ENCODE measurements at places on chromosomes 6 and 20.

GRCh38 chr20:24097506-24098245, 109.1 kb upstream of the GGTLC1 start:
- DNase-seq: no peak

DNA sequence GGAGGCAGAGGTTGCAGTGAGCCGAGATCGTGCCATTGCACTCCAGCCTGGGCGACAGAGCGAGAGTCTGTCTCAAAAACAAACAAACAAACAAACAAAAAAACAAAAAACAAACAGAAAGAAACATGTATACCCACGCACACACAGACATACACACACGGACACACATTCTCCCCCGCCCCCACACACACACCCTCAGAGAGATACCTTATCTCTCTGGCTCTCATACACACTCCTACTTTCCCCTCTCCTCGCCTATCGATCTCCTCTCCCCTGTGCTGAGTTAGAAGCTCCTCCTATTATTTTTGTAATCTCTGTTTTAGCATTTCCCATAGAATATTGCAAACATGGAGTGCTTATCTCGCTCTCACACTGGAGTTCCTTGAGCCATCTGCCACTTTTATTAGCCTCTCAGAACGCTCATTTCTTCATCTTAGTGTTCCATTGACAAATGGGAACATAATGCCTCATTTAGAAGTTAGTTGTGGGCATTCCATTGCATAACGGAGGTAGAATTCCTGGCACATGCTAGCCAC, 144.2 kb upstream of the CITED2 start:
- DNase-seq: no peak

DNA sequence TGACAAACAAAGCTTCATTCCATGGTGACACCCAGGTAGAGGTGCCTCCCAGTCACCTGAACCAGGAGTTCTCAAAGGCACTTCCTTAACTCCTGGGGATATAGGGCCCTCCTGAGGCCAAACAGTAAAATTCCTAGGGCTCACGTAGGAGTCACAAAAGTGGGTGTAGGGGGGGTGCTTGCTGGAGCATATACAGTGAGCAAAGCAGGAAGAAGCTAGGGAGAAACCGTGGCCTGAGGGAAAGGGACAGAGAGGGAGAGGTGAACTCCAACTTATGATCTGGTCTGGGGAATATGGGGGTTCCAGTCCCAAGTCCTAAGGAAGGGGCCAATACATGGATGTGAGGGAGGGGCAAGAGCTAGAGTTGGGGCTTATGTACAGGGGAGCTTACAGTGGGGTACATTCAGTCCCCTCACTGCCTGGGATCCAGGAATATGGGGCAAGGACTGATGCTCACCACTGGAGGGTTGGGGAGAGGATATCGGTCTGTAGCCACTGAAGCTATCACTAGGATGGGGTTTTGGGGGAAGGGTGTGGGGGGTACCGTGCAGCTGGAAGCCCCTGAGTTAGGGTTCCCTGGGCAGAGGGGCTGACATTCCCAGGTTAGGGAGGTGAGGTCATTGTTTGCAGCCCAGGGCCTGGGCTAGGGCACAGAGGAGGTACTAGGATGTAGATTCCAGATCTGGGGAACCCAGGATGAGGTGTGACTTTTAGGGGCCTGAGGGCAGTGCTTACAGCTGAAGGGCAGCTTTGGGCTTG, 950 bp downstream of the PEDS1 start:
- no peak for DNase-seq

- no peak for DNase-seq
Observed at GRCh38 chr20:16601047-16601446, 27.8 kb upstream of the KIF16B start.

DNA sequence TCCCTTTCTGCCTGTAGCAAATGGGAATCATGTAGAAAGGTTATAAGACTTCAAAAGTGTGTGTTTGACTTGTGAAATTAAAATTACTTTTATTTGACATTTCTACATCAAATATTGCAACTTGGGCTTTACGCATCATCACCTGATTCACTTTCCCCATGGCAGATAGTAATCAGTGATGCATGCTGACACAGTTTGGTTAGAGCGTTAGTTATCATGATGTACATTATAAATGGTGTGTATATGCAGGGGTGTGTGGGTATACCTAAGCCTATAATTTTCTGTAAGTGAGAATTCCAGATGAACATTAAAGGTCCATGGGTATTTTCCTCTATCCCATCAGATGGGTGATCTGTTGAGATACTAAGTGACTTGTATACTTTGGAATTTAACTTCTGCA, 141.5 kb downstream of the KLHL32 start:
- DNase-seq: no peak

- DNase-seq: no peak
Observed at GRCh38 chr6:166010136-166010960, 157.3 kb downstream of the TBXT start.

DNA sequence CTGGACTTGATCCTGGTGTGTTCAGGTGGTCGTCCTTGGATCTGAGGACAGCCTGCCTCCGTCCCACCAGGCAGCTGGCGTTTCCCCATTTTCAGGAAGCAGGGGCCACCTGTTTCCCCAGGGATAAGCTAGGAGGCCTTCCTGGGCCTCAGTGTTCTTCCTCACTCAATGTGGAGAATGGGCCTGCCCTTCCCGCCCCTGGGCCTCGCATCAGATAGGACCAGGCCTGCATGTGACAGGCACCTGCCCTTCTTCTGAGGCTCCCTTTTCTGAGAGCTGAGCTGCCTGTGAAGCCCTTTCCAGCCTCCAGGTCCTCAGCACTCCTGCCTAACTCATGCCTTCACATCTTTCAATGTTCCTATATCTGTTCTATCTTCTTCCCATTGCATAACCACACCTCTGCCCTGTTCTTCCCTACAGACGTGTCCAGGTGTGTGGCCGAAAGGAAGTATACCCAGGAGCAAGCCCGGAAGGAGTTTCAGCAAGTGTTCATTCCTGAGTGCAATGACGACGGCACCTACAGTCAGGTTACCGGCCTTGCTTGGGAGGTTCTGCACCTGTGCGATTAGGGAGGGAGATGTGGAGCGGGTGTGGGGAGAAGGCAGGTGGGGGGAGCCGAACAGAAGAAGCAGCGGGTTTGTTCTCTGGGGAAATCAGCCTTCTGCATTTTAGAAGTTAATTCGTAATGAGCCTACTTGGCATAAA, 85.1 kb downstream of the SMOC2 start:
- DNase-seq: no peak

DNA sequence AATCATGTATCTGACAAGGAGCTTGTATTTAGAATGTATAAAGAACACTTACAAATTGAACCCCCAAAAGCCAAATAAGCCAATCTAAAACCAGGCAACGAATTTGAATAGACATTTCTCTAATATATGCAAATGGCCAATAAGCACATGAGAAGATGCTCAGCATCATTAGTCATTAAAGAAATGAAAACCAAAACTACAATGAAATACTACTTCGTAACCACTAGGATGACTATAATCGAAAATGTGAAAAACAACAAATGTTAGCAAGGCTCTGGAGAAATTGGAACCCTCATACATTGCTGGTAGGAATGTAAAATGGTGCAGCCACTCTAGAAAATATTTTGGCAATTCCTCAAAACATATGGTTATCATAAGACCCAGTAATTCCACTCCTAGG, 105.8 kb upstream of the TOP1 start:
- DNase-seq: no peak

DNA sequence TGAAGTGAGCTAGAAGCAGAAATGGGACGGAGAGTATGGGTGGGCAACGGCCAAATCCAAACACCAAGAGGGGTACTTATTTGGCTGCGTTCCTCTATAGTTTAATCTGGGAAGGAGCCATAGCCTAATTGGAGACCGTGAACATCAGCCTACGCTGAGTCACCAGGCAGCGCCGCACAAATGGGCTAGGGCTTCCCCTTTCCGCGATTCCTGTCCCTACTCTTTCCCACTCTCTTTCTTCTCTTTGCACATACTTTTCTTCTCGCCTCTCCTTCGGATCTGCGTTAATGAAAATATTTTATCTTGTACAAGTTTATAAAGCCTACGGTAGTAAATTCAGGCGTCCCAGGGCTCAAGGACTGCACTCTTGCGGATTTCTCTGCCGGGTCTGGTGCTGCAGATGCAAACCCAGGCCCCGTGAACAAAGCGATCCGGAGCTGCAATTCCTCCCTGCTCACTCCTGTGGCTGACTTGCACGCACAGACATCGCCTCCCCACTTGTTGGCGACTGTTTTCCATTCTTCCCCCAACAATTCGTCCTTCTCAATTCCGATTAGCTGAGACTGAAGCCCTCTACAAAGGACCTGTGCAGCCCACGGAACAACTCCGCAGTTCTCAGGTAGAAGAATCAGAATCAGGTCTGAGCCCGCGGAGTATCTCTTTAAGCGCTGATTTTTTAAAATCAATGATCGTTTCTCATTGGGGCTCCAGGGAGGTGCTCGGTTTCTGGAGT, 4.2 kb upstream of the TBX18 start:
- DNase-seq: peak; percentile 18

GRCh38 chr20:33411242-33411641, 9.9 kb upstream of the CDK5RAP1 start:
- DNase-seq: no peak

- DNase-seq: no peak
Observed at GRCh38 chr6:25006565-25007001, 70.8 kb upstream of the RIPOR2 start.

DNA sequence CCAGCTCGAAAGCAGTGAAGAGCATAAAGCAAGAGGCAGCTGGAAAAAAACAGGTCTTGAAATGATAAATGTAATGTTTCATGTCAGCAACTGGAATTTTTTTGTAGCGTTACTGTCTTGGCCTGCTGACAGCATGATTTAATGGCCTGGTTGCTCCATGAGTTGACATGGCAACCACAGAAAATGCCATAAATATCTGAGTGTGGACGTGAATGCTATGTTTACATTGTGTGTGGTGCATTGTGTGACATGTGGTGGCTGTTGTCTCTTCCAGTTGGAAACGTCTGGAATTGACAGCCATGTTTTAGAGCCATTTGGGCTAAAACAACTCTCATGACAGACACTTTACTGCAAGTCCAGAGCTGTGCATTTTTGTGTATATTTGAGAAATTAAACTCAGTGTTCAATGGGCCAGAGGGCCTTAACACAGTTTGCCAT, 170.0 kb downstream of the FOXA2 start:
- no peak for DNase-seq

DNA sequence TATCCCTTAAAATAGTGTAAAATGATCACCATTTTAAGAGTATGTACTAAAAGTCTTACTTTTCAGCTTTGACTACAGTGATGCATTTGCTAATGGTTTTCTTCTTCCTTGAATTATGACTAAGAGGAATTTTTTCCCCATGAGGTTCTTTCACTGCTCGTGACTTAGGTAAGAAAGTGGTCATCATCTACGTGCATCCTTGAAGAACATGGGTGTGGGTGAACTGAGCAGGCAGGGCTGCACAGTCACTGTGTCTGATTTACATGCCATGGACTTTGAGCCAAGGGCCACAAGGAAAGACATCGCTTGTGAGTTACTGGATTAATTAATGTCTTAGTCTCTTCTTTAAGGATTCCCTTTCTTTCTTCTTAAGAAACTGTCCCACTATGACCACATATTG, 33.3 kb downstream of the NQO2 start:
- no peak for DNase-seq

- DNase-seq: no peak
Observed at GRCh38 chr20:45538209-45538799, 978 bp downstream of the WFDC6 start.

DNA sequence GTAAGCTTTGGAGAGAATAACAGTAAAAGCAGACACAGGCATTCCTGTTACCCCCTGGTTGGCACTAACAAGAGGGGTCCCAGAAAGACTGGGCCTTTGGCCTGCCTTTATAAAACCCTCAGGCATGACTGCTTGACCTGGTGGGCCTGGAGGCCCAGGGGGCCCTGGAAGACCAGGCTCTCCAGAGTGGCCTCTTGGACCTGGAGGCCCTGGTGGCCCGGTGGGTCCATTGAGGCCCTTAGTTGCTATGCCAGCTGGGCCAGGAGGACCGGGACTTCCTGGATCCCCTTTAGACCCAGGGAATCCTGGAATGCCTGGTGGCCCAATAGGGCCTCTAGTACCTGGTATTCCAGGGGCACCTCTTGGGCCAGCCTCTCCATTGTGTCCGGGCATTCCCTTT, 5.5 kb downstream of the COL10A1 start:
- no peak for DNase-seq

- no peak for DNase-seq
Observed at GRCh38 chr20:44761423-44761822, 15.8 kb downstream of the KCNK15 start.

GRCh38 chr6:134707342-134708031, 242.4 kb downstream of the ALDH8A1 start:
- no peak for DNase-seq

DNA sequence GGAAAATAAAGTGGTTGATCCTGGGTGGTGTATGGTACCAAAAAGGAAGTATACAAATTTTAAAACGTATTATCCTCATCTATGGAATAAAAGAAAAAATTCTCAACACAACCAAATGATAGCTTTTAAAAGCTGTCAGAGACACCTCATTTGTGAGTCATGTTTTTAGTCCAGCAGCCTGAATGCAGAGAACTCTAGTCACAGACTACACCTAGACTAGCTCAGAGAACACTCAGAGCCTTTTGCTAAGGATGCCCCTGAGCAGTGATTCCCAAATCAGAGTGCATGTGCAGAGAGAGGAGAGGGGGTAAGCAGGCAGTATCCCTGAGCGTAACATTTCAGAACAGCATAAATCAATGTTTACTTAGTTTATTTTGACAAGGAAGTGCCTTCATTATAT, 809.3 kb downstream of the HACE1 start:
- DNase-seq: no peak

DNA sequence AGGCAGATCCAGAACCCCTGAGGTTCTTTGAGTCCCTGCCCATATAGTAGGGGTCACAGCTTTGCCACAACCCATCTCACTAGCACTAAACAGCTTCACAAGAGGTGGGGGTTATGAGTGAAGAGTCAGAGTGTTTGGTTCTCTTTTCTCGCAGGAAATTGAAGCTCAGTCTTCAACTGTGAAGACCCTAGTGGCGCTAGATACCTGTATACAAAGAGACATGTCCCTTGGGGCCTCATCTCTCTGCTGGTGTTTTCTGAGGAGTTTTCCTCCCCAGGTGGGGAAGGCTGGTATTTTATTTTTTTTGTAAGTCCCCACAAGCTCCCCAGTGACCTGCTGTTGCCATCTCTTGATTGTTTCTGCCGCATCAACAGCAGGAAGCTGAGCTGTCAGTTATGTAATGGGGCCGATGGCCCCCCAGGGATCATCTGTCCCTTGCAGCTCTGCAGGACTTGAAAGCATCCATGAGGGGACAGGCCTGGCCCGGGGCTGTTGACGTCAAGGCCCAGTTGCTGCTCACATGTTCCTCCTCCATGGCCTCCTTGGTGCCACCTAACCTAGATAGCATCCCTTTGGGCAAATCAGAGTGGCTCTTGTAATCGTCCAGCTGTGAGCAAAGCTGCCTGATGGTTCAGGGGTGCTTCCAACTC, 23.1 kb downstream of the STK35 start:
- DNase-seq: no peak

DNA sequence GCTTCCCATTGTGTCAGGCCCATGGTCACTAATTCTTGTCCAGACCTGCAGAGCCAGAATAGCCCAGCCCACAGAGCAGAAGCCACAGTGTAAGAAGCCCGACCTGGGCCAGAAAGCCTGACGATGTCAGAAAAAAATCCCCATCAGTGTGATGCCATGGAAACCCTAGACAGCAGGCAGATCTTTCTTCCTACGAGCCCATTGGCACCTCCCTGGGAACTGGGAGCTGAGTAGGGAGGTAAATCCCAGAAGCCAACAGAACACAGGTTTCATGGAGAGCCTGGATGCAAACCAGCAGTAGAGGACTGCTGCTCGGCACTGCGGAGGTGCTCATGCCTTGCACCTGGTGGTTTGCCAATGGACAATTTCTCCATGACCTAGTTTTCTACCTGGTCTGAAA, 82.2 kb upstream of the SLC22A16 start:
- no peak for DNase-seq

GRCh38 chr6:67535946-67536345, 1099.1 kb upstream of the ADGRB3 start:
- DNase-seq: no peak

Measured in neural crest cell (in vitro differentiated cells).